ENCODE measurements at places on chromosomes 5 and 9.

DNA sequence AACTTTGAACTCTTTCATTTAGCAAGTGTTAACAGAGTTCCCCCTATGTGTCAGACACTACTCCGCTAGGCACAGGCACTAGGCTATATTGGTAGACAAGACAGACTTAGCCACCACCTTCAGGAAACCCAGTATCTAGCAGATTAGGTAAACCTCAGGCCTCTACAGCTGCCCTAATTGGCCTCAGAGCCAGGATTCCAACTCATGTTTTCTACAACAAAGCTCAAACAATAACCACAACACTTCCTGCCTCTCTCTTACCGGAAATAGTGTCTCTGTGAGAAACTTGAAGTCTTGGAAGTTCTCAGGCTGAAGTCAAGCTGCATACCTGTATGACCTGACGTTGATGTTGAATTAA is 116.6 kb upstream of the SLC44A1 start:
- peak; percentile 89 for DNase-seq

DNA sequence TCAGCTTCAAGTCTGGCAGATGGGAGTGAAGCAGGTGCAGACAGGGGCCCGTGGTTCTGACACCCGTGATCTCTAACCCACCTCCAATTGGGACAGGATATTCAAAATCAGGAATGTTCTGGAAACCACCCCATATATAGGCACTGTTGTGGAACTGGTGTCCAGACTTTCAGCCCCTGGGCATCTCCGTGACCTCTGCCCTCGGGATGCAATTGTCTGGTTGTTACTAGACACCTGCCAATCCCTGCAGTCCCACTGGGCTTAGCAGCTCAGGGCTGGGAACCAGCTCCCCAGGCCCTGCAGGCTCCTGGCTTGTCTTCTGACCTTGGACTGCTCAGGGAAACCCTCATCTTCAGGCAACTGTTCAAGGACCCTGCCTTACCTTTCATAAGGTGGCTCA is 38.8 kb downstream of the NTNG2 start:
- DNase-seq: no peak

GRCh38 chr5:103264508-103264907 is 5.9 kb downstream of the MACIR start:
- no peak for DNase-seq

DNA sequence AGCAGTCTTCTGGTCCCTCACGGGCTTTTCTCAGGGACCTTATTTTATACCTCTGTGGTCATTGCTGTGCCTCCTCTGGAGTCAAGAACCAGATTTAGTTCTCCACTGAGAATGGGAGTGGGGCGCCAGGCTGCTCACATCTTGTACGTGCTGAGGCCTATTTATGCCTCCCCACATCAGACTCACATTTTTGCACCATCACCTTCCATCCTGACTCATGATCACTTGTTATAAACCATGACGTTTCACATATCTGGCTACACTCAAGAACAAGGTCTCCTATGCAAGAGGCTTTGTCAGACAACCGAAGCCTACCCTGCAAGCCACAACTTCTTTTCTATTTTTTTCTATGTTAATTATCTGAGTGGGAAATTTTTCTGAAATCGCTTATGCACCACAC is 10.7 kb downstream of the PRUNE2 start:
- DNase-seq: no peak

DNA sequence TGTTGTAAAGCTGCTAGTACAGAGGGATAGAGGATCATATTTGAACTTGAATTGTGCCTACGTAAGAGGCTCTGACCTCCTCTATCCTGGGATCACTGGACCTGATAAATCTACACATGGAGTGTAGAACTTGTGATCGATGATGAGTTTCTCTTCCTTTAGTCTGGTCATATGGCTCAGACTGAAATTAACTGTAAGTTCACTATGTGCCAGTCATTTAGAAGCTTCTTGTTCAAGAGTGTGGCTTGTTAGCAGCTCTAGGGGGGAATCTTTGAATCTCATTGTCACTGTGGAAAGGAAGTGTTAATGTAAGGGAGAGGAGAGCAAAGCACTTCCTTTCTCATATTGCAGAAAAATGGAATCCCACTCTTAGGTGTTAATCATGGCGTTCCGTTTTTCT is 12.1 kb downstream of the ZBTB34 start:
- no peak for DNase-seq

DNA sequence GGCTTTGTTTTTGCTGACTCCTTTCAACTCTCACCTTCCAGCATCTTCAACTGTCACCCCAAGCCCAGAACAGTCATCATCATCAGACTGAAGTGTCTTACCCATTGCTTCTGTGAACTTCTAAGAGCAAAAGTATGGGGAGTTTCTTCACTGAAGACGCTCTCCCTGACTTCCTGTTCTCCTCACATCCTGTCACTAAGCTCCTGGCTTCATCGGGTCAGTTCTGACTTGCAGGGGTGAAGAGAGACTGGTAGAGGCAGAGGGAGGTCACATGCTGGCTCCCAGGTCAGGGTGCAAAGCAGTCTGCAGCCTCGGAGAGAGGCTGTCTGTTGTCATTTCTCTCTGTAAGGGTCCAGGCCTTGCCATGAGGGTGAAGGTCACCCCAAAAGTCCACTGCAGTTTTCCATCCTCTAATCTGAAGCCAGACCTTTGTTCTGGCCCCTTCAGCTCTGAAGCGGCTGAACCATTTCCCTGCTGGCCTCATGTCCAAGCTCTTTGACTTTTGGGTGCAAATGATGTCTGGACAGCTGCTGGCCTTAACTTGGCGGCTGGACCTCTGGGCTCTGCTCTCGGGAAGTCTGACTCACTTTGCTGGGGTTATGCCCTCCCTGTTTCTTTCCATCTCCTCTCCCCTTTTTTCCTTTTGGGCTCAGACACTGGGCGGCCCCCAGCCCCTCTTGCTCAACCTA is 305.0 kb downstream of the RAB3C start:
- no peak for DNase-seq

DNA sequence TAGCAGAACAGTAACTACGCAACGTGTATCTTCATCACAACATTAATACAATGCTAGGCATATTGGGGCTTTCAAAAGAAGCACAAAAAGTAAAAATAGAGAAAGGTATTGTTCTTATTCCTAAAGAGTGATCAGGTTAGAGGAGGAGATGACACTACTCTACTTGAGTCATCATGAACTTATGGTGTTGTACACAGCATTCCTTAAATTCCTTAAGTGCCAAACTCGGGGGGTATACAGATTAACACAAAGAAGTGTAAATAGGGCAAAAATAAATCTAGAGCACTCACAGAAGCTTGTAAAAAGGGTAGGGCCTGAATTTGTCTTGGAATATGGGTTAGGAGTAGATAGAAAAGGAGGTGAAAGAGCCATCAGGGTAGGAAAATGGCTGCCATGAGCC is 308.0 kb upstream of the DAP start:
- DNase-seq: no peak

DNA sequence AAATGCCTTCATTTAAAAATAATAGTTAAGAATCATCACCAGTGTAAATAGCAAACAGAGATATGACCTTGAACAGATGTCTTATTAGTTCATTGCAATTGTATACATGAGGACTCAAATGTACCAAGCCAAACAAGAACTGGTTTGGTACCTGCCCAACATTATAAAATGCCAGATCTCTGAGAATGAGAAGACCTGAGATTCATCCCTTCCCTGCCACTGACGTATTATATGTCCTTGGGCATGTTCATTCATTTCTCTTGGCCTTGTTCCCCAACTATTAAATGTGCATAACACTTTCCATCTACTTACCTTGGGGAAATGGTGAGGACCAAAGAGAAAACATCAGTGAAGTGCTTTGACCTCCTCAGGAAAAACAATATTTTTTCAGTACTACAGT is 33.6 kb upstream of the ERBIN start:
- DNase-seq: no peak

- DNase-seq: no peak
These were observed 54.7 kb downstream of the GADD45G start for GRCh38 chr9:89659473-89659872.

GRCh38 chr5:131563434-131564228 is 71.4 kb downstream of the RAPGEF6 start:
- DNase-seq: no peak

GRCh38 chr5:72498284-72498683 is 8.9 kb downstream of the ZNF366 start:
- no peak for DNase-seq

- no peak for DNase-seq
These were observed 56.7 kb upstream of the NAA35 start for GRCh38 chr9:85884256-85884655.

GRCh38 chr5:116508835-116509234 is 65.8 kb downstream of the SEMA6A start:
- no peak for DNase-seq

DNA sequence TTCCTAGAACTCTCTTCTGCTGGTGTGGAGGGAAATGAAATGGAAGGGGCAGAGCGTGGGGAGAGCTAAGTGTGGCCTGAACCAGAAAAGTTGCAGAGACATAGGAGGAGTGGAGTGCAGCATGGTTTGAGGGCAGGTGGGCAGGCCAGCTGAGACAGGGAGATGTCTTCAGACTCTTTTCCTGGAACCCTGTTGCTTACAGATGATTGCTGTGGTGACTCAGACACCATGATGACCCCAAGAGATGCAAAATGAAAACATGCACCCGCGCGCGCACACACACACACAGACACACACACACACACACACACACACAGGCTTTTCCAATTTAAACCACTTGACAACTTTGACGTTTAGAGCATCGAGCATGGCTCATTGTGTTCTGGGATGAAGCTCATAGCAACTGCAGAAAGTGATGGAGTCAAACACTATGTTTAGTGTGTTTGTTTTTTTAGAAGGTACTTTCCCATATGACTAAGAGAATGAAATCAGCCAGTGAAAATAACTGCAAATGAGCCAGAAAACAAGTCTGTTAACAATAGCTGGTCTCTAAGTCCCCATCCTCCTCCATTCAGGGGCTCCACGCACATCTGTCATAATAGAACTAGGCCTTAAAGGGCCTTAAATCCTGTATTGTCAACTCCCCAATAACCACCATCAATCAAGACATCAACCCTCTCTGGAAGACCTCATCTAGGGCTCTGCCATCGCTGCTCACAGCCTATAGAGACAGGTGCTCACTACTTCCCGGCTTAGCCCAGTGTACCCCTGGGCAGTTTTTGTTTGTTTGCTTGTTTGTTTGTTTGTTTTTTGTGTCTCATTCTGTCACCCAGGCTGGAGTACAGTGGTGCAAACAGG is 9.6 kb downstream of the TMOD1 start:
- DNase-seq: no peak

DNA sequence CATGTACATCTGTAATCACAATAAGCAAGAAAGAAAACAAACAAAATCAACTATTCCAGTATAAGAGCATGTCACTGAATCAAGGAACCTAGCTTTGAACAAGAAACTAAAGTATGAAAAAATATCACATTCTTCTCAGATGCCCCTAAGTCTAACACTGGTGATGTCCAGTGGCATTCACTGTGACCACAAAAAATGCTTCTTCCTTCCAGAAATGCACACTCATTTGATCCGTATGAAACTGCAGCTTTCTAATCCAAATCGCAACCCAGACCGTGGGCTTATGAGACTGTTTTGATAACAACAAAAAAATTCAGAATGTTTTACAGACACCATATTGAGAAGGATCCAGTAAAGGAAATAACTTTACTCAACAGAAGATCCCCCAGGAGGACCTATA is 320.1 kb upstream of the TARS1 start:
- no peak for DNase-seq

DNA sequence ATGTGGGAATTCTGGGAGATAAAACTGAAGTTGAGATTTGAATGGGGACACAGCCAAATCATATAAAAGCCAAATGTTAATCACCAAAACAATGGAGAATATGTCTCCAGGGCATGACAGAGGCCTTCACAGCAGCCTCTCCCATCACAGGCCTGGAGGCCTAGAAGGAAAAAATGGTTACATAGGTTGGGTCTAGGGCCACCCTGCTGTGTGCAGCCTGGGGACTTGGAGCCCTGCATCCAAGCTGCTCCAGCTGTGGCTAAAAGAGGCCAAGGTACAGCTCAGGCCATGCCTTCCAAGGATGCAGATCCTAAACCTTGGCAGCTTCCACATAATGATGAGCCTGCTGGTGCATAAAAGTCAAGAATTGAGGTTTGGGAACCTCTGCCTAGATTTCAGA is 85.1 kb downstream of the JAKMIP2 start:
- DNase-seq: no peak

DNA sequence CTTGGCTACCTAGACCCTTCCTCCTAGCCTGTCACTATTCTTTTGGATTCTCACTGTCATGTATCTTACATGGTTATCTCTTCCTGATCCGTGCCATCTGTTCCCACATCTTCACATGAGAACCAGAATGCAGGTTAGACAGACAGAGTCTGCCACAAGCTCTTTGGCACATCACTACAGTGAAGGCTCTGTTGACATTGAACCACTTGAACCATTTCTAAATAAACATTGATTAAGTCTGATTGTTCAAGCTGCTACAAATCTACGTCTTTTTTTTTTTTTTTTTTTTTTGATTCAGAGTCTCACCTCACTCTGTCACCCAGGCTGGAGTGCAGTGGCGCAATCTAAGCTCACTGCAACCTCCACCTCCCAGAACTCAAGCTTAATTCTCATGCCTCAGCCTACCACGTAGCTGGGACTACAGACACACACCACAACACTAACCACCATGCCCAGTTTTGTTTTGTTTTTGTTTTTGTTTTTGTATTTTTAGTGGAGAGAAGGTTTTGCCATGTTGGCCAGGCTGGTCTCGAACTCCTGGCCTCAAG is 85.1 kb upstream of the LRRTM2 start:
- DNase-seq: no peak

DNA sequence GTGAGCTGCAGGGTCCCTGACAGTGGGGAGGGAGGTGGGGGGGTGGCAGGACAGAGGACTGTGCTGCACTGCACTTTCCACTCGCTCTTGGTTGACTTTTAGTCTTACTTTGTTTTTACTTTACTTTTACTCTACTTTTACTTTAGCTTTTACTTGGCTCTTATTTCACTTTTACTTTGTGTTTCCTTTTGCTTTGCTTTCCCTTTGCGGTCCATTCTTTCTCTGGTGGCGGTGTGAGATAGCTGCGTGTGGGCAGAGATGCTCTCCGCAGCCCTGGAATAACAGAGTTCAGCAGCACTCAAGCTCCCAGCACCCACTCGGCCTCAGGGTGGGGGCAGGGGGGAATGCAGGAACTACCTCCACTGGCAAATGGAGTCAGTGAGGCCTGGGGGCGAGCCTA is 4.7 kb downstream of the AK8 start:
- DNase-seq: no peak

DNA sequence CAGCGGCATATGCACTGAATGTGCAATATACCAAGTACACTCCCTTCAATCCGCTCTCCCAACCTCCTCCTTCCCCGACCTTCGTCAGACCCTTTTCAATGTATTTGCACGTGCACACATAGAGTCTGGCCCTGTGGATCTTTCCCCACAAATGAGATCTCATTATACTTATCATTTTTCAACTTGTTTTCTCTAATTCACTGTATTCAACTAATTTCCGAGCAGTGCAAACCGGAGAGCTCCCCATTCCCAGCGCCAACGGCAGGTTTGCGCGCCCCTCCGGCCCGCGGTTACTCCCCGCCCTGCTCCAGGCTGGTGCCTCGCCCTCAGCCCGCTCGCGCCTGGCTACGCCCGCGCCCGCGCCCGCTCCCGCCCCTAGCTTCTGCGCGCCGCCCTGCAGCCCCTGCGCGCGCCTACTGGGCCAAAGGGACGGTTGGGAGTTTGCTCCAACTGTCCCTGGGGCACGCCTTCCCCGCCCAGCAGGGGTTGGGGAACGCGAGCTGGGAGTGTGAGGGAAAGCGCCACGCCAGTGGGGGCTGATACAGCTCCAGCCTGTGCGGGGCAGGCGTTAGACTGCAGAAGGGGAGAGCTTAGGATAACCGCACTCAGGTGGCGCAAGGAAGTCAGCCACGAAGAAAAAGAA is 3.3 kb upstream of the CDC20B start:
- no peak for DNase-seq

- DNase-seq: no peak
These were observed 63.1 kb downstream of the FOXI1 start for GRCh38 chr5:170168797-170169196.
